ELR (cell line): ENCODE measurements at places on chromosomes 6 and 20.
A peak's percentile ranks its signal among the peaks of the same experiment; 100 is the strongest.

GRCh38 chr6:95848717-95849116 is 167.1 kb upstream of the FUT9 start:
- DNase-seq, result no peak

- DNase-seq, result peak; percentile 1
Measured at GRCh38 chr6:79127660-79128059, 49.6 kb upstream of the PHIP start.

- DNase-seq, result peak; percentile 57
Measured at GRCh38 chr20:54139188-54139587, 34.6 kb downstream of the CYP24A1 start.

DNA sequence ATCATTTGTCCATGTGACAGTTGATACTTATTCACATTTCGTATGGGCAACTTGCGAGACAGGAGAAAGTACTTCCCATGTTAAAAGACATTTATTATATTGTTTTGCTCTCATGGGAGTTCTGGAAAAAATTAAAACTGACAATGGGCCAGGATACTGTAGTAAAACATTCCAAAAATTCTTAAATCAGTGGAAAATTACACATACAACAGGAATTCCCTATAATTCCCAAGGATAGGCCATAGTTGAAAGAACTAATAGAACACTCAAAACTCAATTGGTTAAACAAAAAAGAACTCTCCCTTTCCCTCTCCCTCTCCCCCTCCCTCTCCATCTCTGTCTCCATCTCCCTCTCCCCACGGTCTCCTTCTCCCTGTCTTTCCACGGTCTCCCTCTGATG is 19.4 kb upstream of the EIF2S2 start:
- no peak for DNase-seq

DNA sequence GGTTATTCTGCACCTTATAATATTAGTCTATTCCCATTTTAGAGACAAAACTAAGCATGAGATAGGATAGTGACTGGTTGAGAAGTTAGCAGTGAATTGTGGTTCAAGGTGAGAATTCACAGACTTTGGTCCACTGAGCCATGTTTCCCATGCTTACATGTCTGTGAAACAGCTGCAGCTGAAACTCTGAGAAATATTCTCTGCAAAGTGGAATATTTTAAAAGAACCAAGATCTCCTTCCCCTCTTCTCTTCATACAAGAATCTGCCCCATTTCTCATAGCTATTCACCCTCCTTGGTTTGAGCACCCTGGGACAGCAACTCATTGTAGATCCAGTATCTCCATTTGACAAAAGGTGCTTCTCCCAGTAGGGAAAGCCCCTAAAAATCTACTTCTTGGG is 70.2 kb upstream of the TMEM170B start:
- no peak for DNase-seq

- DNase-seq, result no peak
Measured at GRCh38 chr6:139343052-139343750, 31.2 kb downstream of the CITED2 start.

- no peak for DNase-seq
Measured at GRCh38 chr6:124420116-124420840, 542.0 kb upstream of the RNF217 start.

DNA sequence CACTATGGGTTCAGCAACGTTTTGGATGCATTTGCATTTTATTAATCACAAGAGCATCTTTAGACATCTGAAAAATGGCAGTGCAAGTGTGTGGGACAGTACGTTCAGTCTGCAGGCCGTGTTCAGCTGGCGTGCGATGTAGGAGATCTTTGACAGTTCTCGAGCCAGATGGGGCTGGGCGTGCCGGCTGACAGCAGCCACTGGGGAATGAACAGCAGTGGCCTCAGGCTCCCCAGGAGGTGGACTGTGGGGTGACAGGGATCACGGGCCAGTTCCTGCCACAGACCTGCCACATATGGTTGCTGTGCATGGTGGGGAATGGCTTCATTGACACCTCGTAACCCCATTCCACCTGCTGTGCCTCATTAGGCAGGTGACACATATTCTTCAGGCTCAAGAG is 16.4 kb upstream of the MLN start:
- DNase-seq, result no peak

GRCh38 chr6:33840048-33840926 is 36.5 kb upstream of the MLN start:
- DNase-seq, result peak; percentile 100

GRCh38 chr20:2112910-2113309 is 11.3 kb downstream of the STK35 start:
- no peak for DNase-seq

DNA sequence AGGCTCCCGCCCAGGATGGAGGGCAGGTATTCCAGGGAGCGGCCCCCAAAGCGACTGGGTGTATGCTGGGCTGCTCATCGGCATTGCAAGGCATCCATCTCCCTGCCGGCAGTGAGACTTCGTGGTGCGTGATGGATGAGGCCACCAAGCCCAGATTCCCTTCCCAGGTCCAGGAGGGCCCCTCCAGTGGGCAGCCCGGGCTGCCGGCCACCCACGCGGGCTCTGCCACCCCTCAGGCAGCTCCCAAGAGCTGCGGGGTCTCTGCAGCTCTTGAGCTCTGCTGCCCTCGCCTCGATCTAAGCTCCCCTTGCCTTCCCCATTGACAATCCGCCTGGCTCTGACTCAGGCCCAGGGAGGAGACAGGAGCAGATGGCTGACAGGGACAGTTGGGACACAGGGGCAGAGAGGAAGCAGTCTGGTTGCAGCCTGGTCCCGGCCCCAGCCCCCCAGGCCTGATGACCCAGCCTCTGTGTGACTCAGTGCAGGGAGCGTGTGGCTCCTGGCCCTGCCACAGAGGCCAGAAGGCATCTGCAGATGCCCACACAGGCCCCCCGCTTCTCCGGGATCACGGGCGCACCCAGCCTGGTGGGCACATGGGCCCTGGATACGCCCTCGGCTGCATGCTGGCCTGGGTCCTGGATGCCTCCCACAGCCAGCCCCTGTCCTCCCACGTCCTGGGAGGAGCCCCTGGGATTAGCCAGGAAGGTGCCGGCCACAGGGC is 33.0 kb downstream of the SLCO4A1 start:
- DNase-seq, result peak; percentile 75

GRCh38 chr6:11810039-11810541 is 31.5 kb upstream of the ADTRP start:
- DNase-seq, result peak; percentile 39
